ENCODE measurements at places on chromosomes 11 and 22.

GRCh38 chr11:1892116-1892515 is 421 bp upstream of the PRR33 start:
- DNase-seq: no peak

- DNase-seq: no peak
Observed at GRCh38 chr11:46298699-46299433, 21.4 kb downstream of the CREB3L1 start.

DNA sequence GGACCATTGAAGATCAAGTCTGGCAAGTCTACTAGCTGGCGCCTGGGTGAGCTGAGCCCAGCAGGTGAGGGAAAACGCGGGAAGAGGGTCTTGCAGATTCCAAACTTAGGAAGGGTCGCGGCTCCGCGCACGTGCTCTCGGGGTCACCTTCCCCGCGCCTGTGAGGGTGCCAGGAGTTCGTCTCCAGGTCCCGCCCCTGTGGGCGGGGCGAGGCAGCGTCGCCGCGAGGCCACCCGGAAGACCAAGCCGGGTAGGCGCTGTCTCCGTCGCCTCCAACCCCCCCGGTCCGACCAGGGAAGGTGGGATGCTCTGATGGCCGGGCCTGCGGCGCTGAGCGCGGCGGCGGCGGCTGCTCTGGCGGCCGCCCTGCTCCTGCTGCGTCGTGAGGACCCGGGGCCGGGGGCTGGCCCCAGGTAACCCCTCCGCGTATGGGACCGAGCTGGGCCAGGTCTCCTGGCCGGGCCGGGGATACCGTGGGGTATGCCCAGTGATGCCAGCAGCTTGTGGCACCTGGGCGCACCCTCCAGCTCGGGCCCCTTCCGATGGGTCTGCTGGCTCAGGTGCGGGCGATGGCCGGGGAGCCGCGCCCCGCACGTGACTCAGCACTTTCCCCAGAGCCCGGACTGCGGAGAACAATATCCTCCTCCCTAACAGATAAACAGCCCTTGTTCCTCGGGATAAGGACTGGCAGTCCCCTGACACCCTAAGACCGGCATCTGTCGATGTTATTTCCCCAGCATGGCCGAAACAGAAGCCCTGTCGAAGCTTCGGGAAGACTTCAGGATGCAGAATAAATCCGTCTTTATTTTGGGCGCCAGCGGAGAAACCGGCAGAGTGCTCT is at the start of gene HTATIP2:
TSS of gene HTATIP2 (plus strand) at position 215 of the 841 bp plus-strand sequence. CDS start at position 739, 524 bp downstream.
- peak; percentile 76 for DNase-seq

GRCh38 chr11:90874986-90875385 is 652.1 kb upstream of the CHORDC1 start:
- peak; percentile 63 for DNase-seq

DNA sequence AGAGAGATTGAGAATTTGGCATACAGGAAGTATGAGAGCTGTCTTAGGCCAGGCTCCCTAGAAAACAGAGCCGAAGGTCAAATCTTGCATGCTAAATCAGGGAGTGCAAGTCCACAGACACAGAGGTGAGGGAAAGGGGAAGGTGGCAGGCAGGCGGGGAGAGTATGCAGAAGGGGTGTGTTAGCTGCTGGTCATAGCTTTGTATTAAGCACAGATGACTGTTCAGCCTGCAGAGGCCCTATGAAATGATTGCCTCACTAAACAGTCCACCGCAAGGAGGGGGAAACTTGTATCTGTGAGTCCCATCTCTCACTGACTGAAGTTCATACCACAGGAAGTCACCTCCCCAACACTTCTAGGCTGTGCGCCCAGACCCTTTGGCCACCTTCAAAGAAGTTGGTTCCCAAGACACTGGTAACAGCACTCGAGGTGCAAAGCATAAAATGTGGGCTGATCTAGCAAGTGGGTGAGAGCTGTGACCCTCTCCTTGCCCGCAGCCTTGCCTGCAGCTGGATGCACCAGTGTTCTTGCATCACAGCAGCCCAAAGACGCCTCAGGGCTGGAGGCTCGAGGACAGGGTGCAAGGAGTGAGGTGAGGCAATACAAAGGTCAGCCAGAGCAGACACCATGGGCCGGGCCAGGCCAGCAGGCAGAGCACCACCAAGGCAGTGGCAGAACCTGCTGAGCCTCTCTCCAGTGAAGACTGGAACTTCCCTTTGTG is 115.3 kb upstream of the TBCEL start:
- peak; percentile 52 for DNase-seq

DNA sequence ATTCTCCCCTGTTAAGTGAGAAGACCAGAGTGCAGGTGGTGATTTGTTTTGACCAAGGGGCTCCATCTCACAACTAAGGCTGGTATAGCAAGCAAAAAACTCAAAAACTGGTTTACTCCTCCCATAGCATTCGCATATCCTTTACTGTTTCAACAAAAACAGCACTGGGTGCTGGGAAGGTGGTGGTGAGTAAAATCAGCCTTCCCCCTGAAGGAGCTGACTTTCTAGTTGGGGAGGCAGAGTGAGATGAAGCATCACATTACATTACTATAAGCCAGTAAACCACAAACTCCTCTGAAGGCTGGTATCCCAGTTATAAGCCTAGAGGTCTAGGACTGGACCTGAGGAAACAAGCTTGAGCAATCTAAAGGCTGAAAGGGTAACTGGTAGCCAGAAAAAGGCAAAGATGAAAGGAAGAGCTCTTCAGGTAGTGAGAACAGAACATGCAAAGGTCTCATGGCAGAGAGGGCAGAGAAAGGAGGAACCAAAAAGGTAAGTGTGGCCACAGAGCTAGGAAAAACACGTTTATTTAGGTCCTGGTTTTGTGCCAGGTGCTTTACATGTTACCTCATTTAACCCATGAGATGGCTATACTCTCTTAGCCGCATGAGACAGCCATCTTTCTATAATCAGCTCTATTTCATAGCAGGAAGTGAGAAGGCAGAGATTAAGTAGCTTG is 22.3 kb downstream of the TMEM123 start:
- DNase-seq: no peak

GRCh38 chr22:46922037-46922436 is 159.6 kb downstream of the TBC1D22A start:
- no peak for DNase-seq

DNA sequence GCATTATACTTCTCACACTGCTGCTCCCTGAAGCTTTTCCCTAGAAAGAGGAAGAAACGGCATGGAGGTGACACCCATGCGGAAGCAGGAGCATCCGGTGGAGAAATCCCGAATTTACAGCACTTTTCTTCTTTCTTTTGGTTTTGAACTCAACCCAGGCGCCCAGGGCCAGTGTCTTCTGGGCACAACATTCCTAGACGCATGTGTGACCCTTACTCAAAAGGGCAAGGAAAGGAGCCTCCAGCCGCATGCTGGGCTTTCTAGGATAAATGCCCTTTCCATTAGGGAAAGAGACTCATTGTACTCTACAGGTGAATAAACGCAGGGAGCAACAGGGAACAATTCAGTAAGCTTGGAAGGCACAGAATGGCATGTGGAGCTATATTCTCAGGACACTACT is 19.5 kb downstream of the ADAMTS8 start:
- DNase-seq: no peak

- no peak for DNase-seq
Observed at GRCh38 chr22:38775656-38776055, 18.3 kb downstream of the DNAL4 start.

All from OCI-M1 (cell line).